ENCODE measurements at places on chromosomes 7 and 10. TPM values are rescaled to one million over a fixed set of nuclear protein-coding genes. Genes with fewer than 3 reads are reported as not detected.

The OR2A1 gene
- total RNA-seq = under 0.01 TPM

The SMO gene
- total RNA-seq = 12.6 TPM

The GBX1 gene
- not detected for total RNA-seq

- DNase-seq = no peak
Observed at GRCh38 chr10:116868722-116869121, 19.4 kb downstream of the ENO4 start.

DNA sequence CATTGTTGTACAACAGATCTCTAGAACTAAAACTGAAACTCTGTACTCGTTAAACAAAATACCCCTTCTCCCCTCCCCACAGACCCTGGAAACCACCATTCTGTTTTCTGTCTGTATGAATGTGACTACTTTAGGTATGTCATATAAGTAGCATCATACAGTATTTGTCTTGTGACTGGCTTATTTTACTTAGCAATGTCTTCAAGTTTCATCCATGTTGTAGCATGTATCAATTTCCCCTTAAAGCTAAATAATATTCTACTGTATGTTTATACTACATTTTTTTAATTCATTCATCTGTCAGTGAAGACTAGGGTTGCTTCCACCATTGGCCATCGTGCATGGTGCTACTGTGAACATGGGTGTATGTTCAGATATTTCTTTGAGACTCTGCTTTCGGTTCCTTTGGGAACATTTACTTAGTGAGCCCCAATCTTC, 71.2 kb upstream of the RPA3 start:
- no peak for DNase-seq

DNA sequence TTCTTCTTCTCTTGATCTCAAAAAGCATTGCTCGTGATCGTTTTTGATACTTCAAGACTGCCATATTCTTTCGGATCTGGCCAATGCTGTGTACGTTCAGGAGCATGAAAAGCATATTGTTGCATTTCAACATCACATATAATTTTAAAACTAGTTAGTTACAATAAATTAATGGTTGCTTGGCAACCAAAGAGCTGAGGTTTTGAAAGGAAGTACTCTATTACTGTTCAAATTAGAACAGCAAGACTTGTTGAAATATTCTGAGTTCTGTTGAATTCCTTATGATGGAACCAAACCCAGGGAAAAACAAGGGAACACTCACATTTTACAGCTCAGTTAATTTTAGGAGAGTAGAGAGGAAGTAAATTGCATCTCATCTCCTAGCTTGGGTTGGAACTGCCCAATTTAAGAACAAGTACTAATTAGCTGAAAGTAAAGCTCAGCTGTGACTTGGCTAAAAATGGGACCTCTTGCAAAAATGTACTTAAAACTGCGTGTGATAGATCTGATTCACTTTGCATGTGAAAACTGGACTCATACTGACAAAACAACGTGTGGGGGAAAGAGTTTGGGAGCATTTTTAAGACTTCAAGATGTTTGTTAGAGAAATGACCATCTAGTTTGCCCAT, 21.2 kb downstream of the OR9A2 start:
- DNase-seq = no peak

GRCh38 chr10:133024704-133025557, 62.8 kb upstream of the ADGRA1 start:
- no peak for DNase-seq

DNA sequence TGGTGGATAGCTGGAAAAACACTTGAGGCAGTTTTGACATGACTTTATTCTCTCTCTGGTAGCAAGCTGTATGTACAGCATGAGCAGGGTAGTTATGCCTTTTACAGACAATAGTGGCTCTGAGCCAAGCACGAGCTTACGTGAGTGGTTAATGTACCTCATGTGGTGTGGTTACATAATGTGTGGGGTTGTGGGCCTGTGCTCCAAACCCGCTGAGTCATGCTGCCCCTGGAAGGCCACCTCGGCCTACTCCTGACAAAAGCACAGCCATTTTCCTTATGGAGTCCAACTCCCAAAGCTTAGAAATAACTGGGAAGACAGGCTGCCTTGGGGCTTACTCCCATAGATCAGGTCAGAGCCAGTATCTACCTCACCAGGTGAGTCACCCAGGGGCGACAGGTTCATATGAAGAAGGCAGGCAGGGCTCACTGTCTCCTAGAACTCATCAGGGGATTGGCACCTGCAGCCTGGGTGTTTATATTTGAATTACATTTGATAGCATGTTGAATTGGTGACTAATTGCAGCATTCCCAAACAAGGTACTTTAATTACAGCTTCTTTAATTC, 404.5 kb downstream of the ADRA2A start:
- DNase-seq = no peak

GRCh38 chr10:26801831-26802230, 58.9 kb downstream of the ABI1 start:
- no peak for DNase-seq

- DNase-seq = no peak
Observed at GRCh38 chr7:135756191-135756590, 7.6 kb upstream of the FAM180A start.

GRCh38 chr7:110664803-110665202, 426.1 kb upstream of the LRRN3 start:
- DNase-seq = no peak
